ENCODE measurements at places on chromosomes 11 and 22.
A peak's percentile ranks its signal among the peaks of the same experiment; 100 is the strongest.

DNA sequence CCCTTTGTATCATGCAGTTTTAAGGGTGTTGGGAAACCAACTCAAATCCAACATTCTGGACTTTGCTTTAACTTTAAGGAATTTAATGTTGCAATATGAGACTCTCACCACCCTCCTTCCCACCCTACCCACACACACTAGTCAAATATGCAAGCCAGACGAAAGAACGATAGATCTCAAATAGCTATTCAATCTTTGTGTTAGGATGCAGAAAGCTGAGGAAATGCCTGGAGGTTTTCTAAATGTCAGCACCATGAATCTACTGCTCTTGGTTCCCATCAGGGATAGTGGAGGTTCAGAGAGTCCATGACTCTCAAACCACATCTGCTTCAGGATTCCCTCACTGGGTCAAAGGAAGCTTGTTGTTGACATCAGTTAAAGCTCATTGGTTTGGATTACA, 33.7 kb downstream of the EXPH5 start:
- DNase-seq = no peak

- no peak for DNase-seq
These were observed 96.3 kb downstream of the PAX6 start for GRCh38 chr11:31714840-31715239.

- DNase-seq = no peak
These were observed 29.7 kb downstream of the NFRKB start for GRCh38 chr11:129865701-129866100.

GRCh38 chr11:126385991-126386728, 30.7 kb downstream of the ST3GAL4 start:
- DNase-seq = no peak

- DNase-seq = no peak
These were observed 9.7 kb downstream of the AP5B1 start for GRCh38 chr11:65770951-65771567.

DNA sequence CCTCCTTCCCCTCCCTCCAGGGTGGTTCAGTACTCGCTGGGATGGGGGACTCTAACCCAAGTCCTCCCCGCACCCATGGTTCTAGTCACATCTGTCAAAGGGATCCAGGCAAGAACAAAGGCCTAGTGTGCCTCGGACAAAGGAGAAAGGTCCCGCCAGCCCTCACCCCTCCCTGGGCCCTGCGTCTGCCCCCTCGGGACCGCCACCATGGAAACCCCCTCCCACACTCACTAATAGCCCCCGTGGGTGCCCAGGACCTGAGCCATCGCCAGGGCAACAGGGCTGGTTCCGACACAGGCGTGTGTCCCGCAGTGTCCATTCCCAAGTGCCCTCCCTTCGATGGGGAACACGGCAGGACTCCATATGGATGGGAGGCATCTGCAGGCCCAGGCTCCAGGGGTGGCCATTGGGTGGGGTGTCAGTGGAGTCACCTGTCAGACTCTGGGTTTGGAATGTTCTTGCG, 5.1 kb upstream of the CARNS1 start:
- DNase-seq = no peak

- no peak for DNase-seq
These were observed 7.9 kb downstream of the KLHL22 start for GRCh38 chr22:20487715-20488114.

- DNase-seq = no peak
These were observed 121.9 kb downstream of the PKNOX2 start for GRCh38 chr11:125286486-125286885.

DNA sequence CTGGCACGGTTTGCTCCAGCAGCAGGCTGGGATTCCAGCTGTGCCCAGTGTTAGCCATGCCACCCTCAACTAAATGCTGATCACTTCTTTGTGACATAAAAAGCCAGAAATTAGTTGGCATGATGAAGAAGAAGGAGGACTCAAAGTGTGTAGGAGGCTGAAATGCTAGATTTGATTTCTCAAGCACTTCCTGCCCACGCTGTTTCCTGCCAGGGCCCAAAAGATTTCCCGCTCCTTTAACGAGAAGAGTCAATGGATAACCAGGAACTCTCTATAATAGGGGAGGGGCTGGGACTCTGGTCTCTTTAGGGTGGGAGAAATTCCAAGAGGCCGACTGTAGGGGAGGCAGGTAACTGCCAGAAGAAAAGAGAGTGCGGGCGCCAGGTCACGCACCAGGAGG, 26.4 kb downstream of the APOL3 start:
- DNase-seq = peak; percentile 35

DNA sequence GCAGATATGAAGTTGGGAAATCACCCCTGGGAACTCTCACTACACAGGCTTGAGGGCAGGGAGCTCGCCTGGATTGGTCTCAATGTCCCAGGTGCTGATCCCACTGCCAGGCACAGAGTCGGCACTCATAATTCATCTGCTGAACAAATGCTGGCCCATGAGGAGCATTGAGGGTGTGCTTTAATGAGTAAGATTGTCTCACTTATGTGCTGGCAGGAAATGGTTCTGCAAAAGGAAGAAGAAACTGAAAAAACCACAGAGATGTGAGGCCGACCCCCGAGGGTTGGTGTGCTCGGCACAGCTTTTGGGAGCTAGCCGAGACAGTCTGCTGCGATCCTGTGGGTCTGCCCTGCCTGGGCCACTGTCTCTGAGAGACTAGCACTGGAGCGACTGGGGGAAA, 9.4 kb downstream of the PLAAT2 start:
- no peak for DNase-seq

DNA sequence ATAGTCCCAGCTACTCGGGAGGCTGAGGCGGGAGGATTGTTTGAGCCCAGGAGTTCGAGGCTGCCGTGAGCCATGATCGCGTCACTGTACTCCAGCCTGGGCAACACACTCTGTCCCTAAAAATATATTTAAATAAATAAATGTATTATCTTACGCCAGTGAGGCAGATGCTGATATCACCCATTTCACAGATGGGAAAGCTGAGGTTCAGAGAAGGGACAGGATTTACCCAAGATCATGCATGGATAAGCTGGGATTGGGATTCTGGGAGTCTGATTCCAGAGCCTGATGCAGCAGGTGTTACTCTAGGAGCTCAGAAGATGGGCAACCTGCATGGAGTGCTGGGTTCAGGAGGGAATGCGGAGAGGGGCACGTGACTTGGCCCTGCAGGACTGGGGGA, 17.8 kb downstream of the SGSM1 start:
- DNase-seq = no peak

DNA sequence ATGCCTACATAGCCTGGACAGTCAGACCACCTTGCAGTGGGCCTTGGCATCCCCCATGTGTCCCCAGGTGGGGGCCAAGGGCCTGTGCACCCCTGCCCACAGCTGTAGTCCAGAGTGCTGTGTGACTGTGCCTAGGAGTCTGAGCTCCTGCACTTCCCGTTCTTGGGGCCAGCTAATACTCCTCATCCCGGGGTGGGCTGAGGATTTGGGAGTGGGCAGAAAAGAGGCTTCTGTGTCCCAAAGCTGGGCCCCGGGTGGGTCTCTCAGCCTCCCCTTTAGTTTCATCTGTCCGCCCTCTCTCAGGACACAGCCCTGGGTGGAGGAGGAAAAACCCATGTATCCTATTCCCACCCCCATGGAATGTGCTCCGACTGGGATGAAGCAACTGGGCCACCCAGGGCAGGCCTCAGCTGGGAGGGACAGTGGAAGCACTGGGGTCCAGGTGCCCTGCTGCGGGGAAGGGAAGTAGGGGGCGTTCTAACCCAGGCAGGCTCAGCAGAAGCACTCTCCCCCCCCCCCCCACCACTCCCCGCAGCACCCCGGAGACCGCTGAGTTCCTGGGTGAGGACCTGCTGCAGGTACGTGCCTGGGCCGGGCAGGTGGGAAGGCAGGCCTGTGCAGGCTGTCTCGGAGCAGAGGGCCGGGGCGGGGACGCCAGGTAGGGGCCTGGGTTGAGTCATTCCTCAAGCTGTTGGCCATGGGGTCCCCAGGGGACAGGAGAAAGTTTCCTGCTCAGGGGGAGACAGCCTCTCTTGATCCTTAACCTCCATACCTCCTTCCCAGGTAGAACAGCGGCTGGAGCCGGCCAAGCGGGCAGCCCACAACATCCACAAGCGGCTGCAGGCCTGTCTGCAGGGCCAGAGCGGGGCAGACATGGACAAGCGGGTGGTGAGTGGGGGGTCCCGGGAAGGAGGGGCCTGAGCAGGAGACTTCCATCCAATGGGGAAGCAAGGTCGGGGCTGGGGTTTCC, 1.4 kb downstream of the SH3BP1 start:
- no peak for DNase-seq

- DNase-seq = peak; percentile 17
These were observed 74.2 kb upstream of the MS4A8 start for GRCh38 chr11:60625262-60625661.

GRCh38 chr11:24234822-24235508, 261.9 kb upstream of the LUZP2 start:
- DNase-seq = no peak

DNA sequence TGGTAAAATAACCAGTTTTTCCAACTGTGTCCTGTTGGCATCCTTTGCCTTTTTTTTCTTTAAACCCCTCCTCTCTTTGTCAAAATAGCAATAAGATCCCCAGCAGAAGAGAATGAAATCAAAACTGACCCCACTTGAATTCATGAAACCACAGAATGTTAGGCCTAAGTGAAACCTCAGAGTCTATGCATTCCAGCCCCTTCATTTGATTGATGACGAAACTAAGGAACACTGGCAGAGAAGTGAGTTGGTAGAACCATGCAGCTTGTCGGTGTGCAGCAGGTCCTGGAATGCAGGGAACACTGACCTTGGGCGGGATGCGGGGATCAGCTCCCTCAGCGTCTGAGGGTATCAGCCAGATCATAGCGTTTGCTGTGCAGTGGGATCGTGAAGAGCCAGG, 57.5 kb downstream of the GRK3 start:
- no peak for DNase-seq

DNA sequence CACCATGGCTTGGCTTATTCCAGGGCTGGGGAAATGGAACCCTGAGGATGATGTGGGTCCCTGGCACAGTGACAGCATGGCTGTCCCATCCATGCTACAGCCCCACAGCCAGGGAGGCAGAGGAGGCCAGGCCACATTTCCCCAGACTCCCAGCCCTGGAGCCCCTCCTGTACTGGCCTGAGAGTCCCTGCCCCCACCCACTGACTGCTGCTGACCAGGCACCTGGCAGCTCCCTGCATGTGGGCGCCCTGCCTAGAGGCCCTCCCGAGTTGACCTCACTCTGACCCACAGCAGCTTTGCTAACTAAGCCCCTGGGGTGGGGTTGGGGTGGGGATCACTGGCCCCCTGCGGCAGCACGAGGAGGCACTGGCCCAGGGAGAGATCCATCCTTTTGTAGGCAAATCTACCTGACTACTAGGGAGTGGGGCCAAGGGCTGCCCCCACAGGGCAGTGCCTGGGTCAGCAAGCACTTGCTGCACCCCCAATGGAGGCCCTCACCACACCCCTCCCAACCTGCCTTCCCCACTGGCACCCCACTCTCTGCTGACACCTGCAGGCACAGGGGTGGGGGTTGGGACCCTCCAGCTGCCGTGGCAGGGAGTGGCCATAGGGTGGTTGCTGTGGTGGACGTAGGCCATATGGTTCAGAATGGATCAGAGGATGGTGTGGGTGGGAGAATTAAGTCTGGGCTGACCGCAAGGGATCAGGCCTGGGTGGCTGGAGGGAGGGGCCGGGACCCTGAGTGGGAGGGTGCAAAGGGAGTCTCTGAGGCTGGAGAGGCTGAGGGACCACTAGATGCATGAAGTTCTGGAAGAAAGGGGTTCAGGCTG, 17.4 kb downstream of the ARVCF start:
- no peak for DNase-seq

DNA sequence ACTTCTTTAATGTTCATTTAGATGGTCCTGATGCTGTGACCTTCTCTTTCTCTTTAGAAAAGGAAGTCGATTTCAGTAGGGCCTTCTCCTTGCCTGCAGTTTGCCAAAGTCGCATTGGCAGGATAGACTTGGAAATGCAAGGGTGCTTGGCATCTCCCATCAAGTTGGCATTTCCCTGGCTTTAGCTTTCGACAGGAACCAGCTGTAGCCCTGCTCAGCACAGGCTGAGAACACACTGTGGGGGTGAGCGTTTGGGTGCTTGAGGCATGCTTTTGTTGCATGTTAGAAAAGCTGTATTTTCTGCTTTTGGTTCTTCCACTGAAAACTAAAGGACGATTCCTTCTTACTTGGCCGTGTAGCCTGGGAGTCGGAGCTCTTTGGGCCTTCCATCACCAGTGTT, 37.7 kb downstream of the LDLRAD3 start:
- no peak for DNase-seq

Measured in AML-193 (cell line).